ENCODE measurements at places on chromosomes 6 and 20.
A peak's percentile ranks its signal among the peaks of the same experiment; 100 is the strongest.

DNA sequence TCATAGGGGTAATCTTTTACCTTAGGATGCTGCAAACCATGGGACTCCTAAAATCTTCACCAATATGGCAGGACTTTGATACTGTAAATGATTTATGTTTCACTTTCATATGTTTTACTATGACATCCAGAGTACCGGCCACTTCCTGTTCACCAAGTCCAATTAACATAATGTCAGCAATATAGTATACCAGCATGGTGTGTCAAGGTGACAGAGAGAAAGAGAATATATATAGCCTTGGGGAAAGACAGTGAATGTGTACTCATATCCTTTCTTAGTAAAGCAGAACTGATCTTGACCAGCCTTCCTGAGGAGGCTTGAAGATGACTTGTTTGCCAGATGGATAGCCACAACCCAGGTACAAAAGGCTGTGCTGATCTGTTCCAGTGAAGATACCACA, 127.9 kb downstream of the NRN1 start:
- DNase-seq = no peak

- DNase-seq = no peak
These were observed 380.9 kb downstream of the GJA1 start for GRCh38 chr6:121816361-121816760.

GRCh38 chr20:9454791-9455190, 59.6 kb upstream of the LAMP5 start:
- peak; percentile 13 for DNase-seq

- no peak for DNase-seq
These were observed 10.5 kb downstream of the RALY start for GRCh38 chr20:34004227-34004626.

GRCh38 chr20:3768342-3769130, 983 bp upstream of the ADISSP start:
- DNase-seq = peak; percentile 77

DNA sequence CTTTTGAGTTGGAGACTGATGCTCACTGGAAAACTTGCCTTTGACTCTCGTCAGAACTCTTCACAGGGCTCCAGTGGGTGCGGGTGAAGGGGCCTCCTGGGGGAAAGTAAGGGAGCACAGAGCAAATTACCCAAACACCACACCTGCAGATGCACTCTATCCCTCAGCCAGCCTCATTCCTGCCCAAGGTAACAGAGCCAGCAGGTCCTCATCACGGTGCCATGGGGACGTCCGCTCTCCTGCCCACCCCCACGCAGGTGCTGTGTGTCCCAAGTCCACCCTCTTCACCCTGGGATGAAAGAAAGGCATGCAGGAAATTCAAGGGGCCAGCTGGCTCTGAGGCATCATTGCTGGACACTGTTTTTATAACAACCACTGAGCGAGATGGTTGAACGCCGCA, 269.0 kb downstream of the SMOC2 start:
- no peak for DNase-seq

GRCh38 chr6:158257781-158258180, 54.5 kb upstream of the TULP4 start:
- no peak for DNase-seq

DNA sequence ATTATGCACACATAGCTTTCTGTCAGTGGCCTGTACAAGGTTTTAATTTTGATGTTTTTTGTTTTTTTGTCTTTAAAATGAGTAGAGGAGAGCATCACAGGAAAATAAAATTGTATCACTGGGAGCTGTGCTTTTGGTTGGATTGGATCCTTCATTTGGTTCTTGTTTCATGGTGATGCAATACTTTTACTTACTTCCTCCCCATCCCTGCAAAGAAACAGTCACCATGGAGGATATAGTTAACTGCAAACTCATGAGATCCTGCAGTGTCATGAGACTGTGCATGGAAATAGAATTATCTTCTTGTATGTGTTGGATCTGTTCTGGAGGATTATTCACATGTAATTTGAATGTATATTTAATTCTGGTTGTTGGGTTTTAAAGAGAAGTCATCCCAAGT, 122.3 kb downstream of the JARID2 start:
- no peak for DNase-seq

DNA sequence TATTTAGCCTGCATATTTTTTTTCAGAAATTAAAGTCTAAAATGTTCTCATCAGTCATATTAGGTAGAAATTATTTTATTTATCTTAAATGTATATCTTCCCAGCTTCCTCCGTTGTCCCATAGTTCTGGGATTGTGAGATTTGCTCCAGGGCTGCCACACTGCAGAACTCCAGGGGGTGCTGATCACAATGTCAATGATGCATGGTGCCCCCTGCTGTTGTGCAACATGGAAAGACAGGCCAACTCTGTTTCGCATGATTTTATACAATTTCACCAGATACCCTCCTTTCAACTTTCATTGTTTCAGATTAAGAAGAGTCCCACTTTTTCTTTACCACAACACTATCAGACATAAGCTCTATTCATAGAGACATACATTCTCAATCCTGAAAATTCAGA, 35.9 kb downstream of the ID4 start:
- no peak for DNase-seq

GRCh38 chr6:163460307-163460782, 45.8 kb downstream of the QKI start:
- peak; percentile 29 for DNase-seq

GRCh38 chr6:13433709-13434121, 53.7 kb downstream of the GFOD1 start:
- no peak for DNase-seq

DNA sequence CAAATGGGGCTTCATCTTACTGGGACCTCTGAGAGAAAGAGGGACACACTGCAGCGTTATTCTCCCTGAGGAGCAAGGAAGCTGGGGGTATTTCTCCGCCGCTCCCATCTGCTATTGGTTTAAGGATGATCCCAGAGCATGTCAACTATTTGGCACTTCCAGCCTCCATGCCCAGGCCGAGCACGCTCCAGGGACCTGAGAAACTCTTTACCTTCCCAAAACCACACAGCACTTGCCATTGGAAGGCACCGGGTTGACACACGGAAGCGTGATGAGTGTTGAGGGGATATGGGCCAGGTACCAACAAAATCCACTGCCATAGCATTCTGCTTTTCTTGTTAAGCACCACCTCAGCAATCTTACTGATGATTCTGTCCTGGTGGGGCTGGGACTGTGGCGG, 92.4 kb upstream of the SLC24A3 start:
- DNase-seq = no peak

GRCh38 chr6:46419576-46420002, 71.7 kb downstream of the RCAN2 start:
- DNase-seq = peak; percentile 73

GRCh38 chr6:51616243-51616642, 471.2 kb downstream of the PKHD1 start:
- DNase-seq = no peak

GRCh38 chr6:39451831-39452230, 129.3 kb upstream of the KCNK16 start:
- DNase-seq = peak; percentile 14

DNA sequence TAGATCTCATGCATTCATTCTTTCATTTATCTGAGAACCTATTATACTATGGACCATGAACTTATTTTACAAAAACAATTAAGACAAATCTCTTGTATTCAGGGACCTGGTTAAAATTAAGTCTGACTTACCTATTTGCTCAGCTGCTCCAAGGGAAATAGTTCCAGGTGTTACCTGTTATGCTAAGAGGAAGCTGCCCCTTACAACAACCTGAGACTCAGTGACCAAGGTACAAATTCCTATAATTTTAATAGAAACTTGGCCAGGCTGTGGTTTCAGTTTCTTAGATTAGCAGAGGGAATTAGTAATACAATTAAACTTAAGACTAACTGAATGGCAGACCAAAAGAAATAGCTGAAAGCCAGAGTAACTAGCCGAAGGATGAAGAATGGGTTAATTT, 48.2 kb upstream of the GMPR start:
- DNase-seq = no peak

DNA sequence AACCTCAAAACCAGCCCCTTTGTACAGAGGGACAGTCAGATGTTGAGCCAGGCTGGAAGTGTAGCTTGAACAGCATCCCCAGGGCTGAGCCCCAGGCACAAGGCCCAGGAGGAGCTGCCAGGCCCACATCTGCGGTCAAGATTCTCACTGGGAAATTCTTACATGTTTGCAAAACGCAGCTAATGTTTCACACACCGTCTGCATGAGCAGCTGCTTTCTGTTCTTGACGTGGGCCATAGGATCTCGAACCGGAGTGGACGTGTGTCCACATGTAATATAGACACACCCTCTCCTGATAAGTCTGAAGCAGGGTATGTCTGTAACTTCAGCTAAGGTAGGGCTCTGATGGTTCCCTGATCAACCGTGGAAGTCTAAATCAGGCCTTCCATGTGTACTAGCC, 41.3 kb upstream of the TRAF3IP2 start:
- peak; percentile 46 for DNase-seq

- DNase-seq = peak; percentile 81
These were observed 20.2 kb upstream of the GJE1 start for GRCh38 chr6:142112451-142113061.

- no peak for DNase-seq
These were observed 289.5 kb downstream of the BTBD9 start for GRCh38 chr6:38350220-38350619.

DNA sequence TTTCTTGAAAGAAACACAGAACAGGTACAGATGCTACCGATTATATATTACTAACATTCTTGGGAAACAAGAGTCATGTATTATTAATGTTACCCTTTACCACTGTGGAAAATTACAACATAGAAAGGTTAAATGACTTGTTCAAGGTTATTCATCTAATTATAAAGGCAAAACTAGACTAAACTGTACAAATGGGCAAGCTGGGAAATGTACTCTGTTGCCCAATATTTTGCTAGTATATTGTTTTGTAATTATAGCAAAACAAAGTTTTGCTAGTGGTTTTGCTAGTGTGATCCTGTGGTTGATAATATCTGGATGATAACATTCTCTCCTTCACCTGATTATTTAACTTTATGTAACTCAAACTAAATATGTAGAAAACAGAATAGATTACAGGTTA, 96.5 kb downstream of the TINAG start:
- peak; percentile 26 for DNase-seq

GRCh38 chr6:111564482-111564945, 41.2 kb downstream of the TRAF3IP2 start:
- DNase-seq = peak; percentile 64

DNA sequence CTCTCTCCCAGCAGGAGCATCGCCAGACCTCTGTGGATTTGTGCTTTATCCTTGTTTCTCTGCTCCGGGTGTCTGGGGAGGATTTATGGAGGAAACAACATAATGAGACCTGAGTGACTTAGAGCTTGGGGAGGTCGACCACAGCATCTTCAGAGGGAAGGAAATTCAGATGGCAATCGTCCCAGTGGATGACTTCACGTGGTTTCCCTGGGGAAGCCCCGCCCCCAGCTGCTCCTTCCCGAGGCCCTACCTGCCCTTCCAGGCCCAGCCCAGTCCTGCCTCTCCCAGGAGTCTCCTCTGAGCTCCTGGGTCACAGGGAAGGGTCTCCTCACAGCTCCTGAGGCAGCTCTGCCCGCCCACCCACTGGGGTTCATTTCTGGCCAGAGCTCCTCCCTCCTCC, 430.3 kb upstream of the SULF2 start:
- DNase-seq = no peak

DNA sequence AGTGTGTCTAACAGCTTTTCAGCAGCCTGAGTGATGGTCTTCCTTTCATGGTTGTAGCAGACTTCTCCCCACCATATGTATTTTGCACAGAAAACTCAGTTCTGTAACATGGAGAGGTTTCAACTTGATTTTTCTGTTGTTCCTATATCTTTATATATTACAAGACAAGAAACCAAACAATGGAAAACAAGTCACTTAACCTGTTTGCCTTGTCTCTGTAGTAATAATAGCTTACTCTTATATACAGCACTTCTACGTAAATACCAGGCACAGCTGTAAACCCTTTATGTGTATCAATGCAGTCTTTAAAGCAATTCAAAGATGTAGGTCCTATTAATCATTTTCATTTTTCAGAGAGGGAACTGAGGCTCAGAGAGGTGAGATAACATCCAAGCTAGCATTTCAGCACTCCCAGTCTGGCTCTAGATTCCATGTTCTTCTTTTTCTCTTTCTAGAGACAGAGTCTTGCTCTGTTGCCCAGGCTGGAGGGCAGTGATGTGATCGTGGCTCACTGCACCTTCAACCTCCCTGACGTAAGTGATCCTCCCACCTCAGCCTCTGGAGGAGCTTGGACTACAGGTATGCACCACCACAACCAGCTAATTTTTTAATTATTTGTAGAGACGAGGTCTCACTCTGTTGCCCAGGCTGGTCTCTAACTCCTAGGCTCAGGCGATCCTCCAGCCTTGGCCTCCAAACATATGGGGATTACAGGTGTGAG, 90.4 kb downstream of the DTNBP1 start:
- peak; percentile 11 for DNase-seq

DNA sequence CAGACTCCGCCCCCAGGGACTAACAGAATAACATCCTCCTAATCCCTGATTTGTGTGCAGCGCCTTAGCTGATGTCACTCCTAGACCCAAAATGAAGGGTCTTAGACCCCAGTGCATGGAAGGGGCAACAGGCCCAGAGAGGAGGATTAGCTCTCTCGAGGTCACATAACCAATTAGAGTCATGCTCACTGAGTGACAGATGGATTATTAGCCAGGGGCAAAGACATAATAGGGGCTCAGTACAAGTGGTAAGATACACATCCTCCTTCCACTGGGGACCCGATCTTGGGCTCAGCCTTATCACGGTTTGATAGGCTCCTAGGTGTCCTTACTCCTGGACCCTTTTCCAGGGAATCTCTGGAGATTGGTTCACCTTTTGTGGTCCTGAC, 858 bp downstream of the TP53INP2 start:
- DNase-seq = no peak

DNA sequence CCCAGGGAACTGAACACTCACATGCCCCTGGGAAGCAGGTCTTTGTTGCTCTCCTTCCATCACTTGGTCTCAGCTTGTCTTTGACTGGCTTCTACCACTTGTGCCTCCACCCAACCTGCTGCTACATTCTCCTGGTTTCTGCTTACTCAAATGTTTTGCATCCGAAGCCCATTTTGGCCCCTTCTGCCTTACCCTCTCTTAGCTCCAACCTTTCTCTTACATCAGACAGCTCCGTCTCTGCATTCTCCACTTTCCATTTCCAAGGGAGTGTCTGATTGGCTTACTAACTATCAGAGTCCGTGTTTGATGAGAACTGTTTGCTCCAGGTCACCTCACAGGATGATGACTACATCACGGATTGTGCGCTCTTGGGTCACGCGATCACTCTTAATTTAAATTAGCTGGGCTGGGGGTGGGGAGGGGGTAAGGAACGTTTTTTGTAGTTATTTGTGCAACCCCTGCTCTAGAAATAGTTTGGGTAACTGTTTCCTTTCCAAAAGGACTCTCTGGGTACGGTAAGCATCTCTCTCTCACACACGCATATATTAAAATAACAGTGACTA, 844 bp upstream of the ABRACL start:
- DNase-seq = peak; percentile 43

DNA sequence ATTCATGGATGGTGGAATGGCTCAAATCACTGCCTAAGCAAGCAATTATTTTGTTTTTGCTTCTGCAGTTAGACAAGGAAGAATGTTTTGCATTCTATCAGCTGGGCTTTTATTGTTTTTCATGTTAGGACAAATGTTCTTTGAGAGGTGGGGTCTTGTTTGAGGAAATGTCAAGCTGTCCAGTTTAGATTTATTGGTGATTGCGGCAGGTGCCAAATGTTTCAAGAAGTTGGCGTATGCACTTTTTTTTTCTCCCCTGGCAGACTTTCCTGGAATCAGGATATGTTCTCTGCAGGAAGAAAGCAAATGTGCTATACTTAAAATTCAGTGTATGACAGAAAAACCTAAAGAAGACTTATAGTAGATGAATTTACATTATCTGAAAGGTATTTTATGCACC, 81.0 kb upstream of the JAG1 start:
- no peak for DNase-seq

- DNase-seq = no peak
These were observed 19.8 kb downstream of the MTRES1 start for GRCh38 chr6:107047807-107048206.

All from epithelial cell of esophagus (primary cell).